ENCODE measurements at places on chromosomes 11 and 22.
A peak's percentile ranks its signal among the peaks of the same experiment; 100 is the strongest.

DNA sequence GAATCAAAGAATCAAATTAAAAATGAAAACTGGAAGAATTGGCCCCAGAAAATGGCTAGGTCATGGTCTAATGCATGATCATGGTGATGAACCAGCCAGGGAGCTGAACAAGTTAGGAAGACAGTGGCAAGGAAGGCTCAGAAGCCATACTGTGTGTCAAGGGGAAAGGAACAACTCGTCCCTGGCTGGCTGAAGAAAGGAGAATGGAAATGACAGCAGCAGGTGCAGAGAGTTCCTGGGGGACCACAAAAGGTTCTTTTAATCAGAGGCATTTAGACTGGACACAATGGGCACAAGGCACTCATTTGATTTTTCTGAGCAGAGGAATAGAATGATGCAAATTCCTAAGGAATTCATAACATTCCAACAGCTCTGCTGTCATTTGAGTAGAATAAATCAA lies 209.9 kb downstream of the LARGE1 start:
- no peak for DNase-seq

GRCh38 chr11:63511048-63511748 lies 5.3 kb downstream of the LGALS12 start:
- DNase-seq: no peak

DNA sequence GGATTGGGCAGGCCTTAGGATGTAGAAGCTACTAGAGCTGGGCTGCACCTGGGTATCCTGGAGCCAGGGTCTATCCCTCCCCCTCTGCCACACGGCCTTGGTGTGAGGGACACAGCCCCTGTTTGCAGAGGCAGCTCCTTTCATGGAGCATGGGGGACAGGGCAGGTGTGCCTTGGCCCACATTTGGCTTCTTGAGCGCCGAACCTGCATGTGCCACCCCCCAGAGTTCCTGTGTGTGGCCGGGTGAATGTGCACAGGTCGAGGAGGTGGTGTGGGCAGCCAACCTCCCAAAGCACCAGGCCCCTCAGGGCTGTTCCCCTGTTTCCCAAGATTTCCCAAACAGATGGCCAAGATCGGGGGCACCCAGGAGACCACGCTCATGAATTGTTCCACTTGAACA lies 7.9 kb upstream of the KCNQ1OT1 start:
- no peak for DNase-seq

GRCh38 chr11:94449029-94449428 lies 44.6 kb downstream of the MRE11 start:
- DNase-seq: no peak

DNA sequence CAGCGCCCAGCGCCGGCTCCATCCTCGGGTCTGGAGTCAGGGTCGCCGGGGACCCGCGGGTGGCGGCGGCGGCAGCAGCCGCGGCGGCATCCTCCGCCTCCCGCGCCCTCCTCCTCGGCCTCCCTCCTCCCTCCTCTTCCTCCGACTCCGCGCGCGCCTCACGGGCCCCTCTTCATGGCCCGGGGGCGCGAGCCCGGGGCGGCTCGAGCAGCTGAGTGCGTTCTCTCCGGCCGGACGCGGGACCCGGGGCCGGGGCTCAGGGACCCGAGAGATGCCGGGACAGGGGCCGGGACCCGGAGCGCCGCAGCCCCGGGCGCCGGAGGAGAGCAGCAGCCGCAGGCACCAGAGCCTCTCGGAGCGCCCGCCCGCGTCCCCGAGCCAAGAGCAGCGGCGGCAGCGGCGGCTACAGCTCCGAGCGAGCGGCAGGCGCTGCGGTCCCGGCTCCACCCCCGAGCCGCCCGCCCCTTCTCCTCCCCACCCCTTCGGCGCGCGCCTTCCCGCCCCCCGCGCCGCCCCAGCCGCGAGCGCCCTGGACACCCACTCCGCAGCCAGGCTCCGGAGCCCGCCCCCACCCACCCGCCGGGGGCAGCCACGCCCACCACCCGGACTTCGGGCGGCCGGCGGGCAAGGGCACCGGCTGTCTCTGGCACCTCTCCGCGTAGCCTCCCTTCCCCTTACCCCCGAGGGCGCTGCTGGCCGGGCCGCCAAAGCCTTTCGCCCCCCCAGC lies at the start of gene CHST1:
Gene CHST1, minus strand, starts transcription at position 417 of the 727 bp plus-strand sequence. CDS start 14,699 bp downstream, outside the sequence.
- DNase-seq: peak; percentile 72

- DNase-seq: no peak
Observed at GRCh38 chr11:45151362-45151982, 5.0 kb downstream of the PRDM11 start.

DNA sequence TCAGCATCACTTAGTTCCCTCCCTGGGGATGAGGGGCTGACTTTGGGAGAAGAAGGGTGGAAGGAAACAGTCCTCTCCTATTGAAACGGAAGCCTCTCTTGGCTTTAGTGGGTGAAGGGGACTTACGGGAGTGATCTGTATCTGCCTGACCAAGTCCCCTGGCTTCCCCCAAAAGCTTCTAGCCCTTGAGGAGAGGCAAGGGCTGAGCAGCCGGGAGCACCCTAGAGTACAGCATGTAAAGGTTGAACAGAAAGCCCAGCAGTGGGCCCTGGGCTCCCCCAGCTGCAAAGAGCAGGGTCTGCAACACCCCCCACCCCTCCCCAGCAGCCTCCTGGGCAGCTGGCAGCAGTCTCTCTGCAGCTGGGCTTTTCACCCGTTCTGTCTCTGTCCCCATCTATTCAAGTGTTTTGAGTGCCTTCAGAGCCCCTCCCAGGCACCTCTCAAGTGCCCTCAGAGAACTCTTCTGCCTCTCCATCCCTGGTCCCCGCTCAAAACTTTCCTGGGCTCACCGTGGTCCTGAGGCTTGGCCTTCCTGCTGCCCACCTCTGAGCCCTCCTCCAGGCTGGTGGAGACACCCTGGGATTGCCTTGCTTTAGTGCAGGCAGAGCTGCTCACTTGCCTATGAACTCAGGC lies 2.7 kb downstream of the CAPN5 start:
- no peak for DNase-seq

DNA sequence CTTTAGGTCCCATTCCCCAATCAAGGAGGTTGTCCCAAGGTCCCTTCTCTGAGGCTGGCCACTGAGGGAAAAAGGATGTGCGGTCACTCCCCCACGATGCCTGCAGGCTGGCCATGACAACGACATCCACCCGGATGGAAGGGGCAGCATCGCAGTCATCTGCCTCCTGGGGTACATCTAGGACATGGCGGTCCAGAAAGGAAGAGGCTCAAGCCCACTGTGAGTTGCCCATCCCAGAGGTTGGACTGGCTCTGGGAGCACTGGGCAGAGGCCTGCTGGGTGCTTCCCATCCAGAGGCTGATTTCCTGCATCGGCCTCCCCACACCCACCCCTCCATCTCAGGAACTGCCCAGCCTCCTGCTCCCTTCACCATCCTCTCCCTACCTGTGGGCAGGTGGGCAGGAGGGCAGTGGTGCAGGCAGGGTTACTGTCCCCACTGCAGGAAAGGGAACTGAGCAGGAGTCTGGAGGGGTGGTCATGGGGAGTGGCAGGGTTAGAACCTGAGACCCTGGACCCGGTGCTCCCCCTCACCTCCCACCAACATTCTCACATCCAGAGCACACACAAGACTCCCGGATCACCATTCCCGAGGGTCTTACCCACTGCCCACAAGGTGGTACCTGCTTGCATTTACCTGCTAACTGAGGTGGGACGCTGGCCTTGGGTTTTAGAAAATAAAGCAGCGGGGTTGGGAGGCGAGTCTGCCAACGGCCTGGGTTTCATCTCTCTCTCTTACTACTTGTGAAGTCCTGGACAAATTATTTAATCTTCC lies 4.4 kb downstream of the RCE1 start:
- peak; percentile 8 for DNase-seq

- no peak for DNase-seq
Observed at GRCh38 chr22:41498303-41498835, 29.5 kb downstream of the ACO2 start.

GRCh38 chr22:30291058-30291892 lies 2.0 kb upstream of the CASTOR1 start:
- DNase-seq: peak; percentile 21

DNA sequence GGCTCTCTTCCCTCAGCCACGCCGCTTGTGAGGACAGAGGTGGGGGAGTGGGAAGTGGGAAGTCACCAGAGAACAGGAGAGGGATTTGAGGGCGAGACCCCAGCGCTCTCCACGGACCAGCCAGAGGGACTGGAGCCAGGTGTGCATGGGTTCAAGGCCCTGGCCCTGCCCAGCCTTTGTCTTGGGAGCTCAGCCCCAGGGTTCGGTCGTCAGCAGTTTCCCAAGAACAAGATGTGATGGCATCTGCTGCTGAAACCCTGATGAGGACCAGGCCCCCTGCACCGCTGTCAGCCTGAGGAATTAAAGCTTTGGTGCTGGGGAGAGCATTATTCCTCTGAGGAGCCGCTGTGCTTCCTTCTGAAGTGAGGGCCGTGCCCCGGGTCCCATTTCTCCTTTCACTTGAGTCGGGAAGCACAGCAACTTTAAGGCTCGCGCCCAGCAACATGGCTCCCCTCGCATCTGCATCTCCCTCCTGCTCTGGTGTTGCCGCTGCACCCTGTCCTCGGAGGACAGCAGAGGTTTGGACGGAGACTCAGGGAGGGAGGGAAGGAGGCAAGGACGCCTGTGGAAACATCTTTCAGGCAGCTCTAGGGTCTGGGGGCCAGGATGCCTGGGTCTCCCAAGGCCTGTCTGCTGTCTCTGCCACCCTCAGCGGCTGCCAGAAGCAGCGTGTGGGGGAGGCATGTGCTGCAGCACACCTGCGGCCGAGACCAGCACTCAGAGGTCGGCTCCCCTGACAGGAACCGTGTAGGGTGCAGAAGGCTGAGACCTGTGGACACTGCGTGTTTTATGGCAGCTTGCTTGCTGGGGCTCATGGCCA lies 3.8 kb downstream of the IFITM5 start:
- DNase-seq: no peak

- no peak for DNase-seq
Observed at GRCh38 chr11:64851831-64852351, 7.4 kb upstream of the CDC42BPG start.

DNA sequence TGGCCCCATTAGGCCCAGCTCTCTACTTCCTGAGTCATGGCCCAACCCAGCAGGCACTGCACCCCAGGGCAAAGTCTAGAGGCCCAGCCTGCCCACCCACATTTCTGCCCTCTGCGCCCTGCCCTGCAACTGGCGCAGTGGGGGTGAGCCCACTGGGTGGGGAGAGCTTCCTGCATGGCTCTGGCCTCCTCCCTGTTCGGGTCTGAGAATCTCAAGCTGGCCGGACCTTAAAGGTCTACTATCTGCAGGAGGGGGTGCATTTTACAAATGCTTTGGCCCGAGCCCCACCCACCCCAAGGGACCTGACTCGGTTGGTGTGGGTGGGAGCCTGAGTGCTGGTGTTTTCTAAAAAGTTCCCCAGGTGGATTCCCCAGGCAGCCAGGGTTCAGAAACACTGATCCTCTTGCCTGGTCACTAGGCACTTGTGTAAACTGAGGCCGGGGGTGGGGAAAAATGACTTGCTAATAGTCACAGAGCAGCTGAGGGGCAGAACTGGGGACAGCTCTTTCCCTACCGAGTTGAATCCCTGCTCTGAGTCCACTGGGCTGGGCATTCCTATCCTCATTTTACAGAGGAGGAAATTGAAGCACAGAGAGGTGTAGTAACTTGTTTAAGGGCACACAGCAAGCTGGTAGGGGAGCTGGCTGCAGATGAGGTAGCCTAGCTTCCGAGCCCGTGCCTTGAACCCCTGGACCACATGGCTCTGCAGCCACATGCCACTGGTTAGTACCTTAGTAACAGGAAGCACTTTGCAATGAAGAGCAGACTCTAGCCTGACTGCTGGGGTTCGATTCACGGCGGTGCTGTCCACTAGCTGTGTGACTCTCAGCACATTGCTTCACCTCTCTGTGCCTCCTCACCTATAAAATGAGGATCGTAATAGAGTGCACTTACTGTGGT lies 36.3 kb downstream of the CD82 start:
- no peak for DNase-seq

DNA sequence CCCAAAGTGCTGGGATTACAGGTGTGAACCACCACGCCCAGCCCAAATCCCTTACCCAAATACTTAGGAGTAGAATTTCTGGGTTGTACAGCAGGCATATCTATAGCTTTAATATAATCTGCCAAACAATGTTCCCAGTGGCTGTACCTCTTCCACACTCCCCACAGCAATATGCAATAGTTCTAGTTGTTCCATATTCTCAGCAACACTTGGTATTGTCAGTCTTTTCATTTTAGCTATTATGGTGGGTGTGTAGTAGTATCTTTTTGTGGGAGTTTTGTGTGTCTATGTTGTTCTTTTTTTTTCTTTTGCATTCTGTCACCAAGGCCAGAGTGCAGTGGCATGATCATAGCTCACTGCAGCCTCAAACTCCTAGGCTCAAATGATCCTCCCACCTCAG lies 18.8 kb downstream of the SCGB1A1 start:
- DNase-seq: no peak

- DNase-seq: no peak
Observed at GRCh38 chr22:44523981-44524759, 26.1 kb upstream of the RTL6 start.

DNA sequence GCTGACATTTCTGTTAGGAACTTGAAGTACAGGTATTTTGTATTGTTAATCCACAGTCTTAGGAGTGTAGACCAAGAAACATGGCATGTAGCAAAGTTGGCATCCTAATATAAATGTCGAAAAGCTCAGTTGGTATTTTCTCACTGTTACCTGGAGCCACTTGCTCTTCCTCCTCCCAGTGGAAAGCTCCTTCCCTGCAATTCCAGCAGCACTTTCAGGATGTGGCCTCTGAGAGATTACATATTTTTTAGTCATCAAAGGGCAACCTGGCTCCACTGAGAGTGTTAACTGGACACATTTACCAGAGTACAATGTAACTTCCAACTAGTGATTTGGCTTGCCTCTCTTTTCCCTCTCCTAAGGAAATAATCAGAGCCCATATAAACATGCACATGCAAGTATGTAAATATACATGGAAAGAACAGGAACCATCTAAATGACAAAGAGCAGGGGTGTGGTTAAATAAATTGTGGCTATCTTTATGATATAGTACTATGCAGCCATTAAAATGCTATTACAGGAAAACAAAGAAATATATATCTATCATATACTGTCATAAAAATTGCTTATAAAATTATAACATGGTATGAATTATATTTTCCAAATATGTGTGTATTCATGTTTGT lies 14.3 kb upstream of the EED start:
- DNase-seq: peak; percentile 25

- no peak for DNase-seq
Observed at GRCh38 chr11:61377461-61378160, 14.8 kb upstream of the TMEM216 start.

DNA sequence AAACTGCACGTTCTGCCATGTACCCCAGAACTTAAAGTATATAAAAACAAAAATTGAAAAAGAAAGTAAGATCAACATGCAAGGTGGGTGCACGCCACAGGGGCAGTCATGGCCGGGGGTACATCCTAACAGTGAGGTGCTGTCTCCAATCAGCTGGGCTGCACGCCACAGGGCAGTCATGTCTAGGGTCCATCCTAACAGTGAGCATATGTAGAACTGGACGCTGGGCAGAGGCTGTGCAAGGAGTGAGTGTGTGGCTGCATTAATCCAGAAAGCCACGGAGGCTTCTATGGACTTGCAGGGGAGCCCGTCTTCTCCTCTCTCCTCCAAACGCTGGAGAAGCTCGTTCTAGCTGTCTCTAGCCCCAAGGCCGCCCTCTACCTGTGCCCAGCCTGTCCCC lies 1105.0 kb downstream of the BRD1 start:
- no peak for DNase-seq
